ENCODE measurements at places on chromosomes 16 and 17.

- DNase-seq: no peak
Observed at GRCh38 chr17:49223517-49224197, 6.9 kb downstream of the PHOSPHO1 start.

DNA sequence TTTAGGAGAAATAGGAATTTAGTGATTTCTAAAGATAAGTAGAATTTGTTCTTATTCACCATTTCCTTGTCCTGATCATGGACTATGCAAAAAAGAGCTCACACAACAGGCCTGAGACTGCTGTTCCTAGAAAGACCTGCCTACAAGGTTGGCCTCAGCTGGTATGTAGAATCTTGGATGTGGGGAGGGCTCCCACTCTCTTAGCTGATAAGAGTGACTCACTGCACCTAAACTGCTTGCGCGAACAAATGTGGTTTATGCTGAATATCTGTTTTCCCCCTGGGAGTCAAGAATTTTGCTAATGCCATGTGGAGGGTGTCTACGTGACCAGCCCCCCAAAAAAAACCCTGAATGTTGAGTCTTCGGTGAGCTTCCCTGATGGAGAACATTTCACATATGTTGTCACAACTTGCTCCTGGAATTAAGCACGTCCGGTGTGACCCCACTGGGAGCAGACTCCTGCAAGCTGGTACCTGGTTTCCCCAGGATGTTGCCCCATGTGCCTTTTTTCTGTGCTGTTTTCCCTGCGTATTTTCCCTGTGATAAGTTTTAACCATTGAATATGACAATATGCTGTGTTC lies 68.8 kb upstream of the HSBP1 start:
- no peak for DNase-seq

DNA sequence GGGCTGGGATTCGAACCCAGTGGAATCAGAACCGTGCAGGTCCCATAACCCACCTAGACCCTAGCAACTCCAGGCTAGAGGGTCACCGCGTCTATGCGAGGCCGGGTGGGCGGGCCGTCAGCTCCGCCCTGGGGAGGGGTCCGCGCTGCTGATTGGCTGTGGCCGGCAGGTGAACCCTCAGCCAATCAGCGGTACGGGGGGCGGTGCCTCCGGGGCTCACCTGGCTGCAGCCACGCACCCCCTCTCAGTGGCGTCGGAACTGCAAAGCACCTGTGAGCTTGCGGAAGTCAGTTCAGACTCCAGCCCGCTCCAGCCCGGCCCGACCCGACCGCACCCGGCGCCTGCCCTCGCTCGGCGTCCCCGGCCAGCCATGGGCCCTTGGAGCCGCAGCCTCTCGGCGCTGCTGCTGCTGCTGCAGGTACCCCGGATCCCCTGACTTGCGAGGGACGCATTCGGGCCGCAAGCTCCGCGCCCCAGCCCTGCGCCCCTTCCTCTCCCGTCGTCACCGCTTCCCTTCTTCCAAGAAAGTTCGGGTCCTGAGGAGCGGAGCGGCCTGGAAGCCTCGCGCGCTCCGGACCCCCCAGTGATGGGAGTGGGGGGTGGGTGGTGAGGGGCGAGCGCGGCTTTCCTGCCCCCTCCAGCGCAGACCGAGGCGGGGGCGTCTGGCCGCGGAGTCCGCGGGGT lies at the start of gene CDH1:
Gene CDH1 (plus strand): TSS at position 247 of the 684 bp plus-strand sequence. CDS start 124 bp downstream, at position 371.
- no peak for DNase-seq

GRCh38 chr16:57533431-57534336 lies 2.7 kb downstream of the CCDC102A start:
- DNase-seq: peak; percentile 74

DNA sequence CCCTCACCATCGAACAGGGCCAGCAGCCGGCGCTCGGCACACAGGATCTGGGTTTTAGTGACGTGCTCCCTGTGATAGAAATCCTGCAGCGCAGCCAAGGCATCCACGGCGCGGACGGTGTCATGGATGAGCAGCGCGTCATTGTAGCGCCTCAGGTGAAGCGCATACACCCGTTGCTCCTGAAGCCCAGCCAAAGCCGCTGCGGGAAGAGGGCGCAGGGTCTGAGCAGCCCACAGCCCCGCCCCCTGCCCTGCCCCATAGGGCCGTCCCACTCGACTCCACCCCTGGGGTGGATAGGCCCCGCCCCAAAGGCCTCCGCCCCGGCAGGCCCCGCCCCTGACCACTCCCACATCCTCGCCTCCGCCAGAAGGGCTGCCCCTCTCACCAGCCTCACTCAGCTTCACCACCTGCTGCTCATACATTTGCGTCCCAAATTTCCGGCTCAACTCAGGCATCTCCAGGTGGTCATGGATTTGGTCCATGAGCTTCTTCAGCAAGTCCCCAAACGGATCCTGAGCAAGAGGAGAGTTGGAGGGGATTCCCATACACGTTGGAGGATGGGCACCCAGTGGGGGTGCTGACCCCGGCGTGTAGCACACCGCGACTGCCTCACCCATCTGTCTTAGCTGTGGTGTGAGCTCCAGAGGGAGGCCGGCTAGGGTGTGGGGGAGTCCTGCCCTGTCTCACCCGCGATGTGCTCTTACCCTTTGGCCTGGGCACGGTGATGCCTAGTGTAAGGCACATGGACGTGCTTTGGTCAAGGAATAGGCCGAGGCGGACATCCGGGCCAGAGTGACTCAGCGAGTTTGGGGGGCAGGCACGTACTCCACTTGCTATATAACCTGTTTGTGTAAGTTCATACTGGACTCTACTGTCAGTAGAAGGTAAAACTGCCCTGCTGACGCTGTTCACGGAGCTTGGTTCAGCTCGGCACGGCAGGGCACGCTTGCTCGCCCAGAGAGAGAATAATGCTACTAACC lies 4.6 kb downstream of the DHX58 start:
- DNase-seq: no peak

DNA sequence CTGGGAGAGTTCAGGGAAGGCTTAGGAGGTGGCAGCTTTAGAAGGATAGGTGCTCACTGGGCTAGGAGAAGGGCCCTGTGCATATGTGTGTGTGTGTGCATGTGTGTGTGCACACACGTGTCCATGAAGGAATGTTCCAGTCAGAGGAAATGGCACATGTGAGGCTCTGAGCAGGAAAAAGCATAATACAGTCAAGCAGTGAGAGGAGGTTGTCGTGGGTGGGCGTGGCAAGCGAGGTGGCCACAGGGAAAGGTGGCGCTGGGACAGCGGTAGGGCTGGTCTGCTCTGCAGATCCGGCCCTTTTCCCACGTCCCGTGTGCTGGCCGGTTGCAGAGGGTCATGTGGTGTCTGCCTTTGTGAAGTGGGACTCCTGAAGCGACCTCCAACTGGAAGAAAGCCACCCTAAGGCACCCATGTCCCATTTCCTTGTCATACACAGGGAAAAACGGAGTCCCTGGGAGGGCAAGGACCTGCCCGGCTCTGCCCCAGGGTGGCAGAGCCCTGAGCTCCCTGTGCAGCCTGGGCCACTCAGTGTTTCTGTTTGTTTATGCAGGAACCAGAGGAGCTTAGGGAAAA lies 40.1 kb downstream of the NT5M start:
- peak; percentile 41 for DNase-seq

- DNase-seq: no peak
Observed at GRCh38 chr17:7523033-7523432, 25.8 kb upstream of the TNFSF12 start.

GRCh38 chr17:6160911-6161855 lies 91.0 kb downstream of the WSCD1 start:
- DNase-seq: no peak

DNA sequence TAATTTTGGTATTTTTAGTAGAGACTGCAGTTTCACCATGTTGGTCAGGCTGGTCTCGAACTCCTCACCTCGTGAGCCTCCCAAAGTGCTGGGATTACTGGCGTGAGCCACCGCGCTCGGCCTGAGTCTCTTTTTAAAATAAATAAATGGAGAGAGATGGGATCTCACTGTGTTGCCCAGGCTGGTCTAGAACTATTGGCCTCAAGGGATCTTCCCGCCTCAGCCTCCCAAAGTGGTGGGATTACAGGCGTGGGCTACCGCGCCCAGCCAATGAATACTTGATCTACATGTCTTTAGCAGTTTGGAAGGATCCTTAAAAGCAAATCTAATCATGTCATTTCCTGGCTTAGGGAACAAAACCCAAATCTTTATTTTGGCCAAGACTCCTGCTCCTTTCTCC lies 1.2 kb downstream of the DHODH start:
- DNase-seq: no peak

GRCh38 chr16:11099672-11100205 lies 155.4 kb downstream of the CLEC16A start:
- DNase-seq: no peak

DNA sequence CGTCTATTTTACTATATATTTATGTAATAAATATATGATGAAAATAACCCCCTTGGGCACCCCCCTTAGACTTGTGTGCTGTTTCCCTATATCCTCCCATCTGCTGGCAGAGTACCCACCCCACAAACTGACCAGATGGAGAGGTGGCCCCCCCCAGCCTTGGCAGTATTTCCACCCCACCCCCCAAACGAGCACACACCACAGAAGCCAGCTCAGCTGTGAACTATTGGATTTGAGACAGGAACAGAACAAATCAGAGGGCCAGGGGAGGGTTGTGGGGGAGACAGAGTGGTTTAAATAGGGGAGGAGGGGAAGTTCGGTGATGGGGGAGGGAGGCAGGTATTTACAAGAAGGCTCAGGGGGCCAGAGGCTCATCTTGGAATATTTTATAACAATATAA lies 7.8 kb downstream of the NR1D1 start:
- no peak for DNase-seq

DNA sequence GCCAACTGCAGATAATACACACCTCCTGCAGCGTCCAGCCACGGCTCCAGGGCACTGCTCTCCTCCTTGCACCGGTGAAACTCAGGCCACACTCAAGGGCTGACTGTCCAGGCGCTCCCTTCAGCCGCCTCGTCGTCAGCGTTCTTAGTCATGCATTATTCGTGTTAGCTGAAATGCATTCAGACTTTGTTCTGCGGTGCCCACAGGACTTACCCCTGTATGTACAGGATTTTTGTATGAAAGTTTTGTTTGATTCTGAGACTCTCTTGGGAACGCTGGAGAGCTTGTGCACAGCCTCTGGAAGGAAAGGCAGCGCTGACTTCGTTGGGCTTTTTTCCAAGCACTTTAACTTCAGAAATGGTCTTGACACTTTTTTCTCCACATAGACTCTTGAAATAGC lies 22.1 kb downstream of the CIBAR2 start:
- DNase-seq: no peak

- peak; percentile 89 for DNase-seq
Observed at GRCh38 chr17:83103200-83103942, 24.0 kb downstream of the METRNL start.

GRCh38 chr17:59914274-59914854 lies 21.4 kb downstream of the RPS6KB1 start:
- DNase-seq: no peak

DNA sequence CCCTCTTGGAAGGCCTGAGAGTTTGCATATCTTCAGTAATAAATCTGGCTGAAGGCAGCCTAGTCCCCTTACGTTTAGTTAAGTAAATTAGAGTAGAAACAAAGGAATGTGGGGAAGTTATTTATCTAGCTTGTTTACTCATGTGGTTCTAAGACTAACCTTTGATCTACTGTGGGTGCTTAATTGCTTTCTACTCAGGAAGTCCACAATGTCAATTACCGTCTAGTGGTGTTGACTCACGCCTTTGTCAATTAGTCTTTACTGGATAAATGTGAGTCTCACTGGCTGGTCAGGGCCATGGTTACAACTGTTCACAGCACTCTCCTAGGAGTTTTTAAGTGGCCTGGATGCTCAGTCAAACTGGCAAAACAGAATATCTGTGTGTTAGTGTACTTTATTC lies 2338.4 kb downstream of the TP53TG3F start:
- no peak for DNase-seq

DNA sequence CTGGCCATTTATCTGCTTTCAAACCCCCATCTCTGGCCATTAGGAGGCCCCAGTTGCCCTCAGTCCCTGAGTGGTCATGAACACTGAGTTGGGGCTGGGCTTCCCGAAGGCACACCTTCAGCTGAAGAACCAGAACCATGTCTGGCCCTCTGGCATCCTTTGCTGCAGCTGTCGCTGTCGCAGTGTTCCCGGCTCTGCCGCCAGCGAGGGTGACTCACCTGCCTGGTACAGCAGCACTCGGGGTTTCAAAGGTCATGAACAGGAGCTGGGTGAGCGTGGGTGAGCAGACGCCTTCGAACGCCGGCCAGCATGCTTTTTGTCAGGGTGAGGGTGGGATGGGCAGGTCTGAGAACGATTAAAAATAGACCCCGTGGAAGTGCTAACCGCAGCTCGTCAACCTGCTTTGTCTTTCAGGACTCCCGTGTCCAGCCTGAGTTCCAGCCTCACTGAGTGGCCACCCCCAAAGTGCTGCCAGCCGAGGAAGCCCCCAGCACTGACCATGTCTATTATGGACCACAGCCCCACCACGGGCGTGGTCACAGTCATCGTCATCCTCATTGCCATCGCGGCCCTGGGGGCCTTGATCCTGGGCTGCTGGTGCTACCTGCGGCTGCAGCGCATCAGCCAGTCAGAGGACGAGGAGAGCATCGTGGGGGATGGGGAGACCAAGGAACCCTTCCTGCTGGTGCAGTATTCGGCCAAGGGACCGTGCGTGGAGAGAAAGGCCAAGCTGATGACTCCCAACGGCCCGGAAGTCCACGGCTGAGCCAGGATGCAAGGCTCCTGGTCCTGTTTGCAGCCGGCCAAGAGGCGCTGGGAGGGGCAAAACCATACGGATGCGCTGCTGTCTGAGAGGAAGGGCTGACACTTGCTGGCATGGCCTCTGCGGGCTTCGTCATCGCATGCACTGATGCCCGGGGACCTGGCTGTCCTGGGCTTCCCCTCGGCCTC lies 7.6 kb downstream of the SNN start:
- no peak for DNase-seq

- no peak for DNase-seq
Observed at GRCh38 chr16:2827831-2828520, 2.1 kb upstream of the ZG16B start.

DNA sequence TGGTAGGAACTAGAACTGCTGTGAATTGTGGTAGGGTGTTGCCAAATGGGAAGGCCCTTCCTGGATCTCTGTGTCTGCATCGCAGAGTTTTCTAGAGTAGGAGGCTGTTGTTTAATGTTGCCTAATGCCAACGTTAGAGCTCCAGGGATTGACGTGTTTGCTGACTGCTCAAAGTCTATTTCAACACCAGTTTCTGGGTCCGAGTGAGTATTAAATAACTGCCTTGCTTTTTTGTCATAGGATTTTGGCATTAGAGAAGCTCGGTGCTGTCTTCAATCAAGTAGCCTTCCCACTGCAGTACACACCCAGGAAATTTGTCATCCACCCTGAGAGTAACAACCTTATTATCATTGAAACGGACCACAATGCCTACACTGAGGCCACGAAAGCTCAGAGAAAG lies 40.0 kb downstream of the SF3B3 start:
- no peak for DNase-seq

- no peak for DNase-seq
Observed at GRCh38 chr16:84818133-84818532, 1.7 kb upstream of the CRISPLD2 start.
